ENCODE measurements at places on chromosomes 2 and 18.

DNA sequence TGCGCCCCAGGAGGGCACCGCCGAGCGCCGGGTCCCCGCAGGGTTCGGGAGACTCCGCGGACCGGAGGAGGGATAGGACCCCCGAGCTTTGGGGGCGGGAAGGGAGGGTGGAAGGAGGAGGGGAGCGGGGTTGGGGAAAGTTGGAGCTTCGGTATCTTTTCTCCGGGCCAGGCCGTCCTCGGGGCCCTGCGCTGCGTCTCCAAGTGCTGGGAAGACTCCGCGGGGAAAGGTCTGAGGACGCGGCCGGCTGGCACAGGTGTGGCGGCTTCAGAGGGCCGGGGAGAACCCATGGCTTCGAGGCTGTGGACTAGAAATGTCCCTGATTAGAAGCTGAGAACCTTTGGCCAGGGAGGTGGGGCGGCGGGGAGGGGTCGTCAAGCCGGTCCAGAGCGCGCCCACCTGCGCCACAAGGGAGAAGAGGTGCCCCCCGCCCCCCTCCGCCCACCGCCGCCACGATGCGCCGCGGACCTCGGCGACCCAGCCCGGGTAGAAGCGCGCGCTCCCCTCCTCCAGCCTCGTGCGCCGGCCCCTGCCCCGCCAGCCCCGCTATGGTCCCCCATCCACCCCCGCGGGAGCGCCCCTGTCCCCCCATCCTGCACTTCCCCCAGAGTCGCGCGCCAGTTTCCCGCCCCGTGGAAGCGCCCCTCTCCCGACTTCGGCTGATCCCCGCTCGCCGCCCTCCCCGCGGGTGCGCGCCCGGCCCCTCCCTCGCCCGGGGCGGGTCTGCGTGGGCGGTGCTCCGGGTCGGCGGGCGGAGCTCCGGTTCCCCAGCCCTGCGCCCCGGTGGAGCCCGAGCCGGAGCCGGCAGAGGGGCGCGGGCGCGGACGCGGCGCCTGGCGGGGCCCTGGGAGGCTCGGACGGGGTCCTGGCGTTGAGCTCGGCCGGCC lies at the start of gene SNTG2:
TSS of gene SNTG2 (plus strand) at position 770 of the 887 bp plus-strand sequence. CDS start 148 bp downstream, outside the sequence.
- peak; percentile 93 for DNase-seq

DNA sequence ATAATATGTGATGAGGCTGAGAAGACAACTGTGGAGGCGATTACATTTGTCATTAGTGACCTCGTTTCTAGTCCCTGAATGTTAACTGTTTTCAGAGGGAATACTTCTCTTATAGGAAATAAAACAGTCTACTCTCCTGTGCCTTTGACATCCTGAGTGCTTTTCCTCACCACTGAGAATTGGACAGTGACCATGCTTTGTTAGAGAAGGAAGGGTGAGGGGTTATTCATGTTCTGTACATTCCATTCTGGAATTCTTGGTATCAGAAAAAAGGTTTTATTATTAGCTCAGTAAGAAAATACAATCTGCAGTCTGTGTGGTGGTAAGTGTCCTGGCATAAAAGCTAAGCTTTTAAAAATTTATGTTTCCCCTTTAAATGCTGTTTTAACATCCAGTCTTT lies 58.8 kb downstream of the PARD3B start:
- DNase-seq = no peak

DNA sequence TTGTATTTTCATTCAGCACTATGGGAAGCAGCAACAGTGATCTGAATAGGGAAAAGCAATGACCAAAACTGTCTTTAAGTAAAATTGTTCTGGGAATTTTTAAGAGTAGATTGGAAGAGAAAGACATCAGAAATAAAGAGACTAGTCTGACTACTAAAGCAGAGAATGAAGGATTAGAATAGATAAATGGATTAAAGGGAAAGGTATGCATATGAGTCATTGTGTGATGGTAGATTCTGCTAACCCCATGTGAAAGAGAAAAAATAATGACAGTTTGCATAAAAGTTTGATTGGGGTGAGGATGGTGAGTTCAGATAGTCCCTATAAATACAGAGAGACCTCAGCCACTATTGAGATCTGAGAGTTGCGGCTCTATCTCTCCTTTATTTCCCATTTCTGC lies 139.6 kb upstream of the DCC start:
- DNase-seq = no peak

DNA sequence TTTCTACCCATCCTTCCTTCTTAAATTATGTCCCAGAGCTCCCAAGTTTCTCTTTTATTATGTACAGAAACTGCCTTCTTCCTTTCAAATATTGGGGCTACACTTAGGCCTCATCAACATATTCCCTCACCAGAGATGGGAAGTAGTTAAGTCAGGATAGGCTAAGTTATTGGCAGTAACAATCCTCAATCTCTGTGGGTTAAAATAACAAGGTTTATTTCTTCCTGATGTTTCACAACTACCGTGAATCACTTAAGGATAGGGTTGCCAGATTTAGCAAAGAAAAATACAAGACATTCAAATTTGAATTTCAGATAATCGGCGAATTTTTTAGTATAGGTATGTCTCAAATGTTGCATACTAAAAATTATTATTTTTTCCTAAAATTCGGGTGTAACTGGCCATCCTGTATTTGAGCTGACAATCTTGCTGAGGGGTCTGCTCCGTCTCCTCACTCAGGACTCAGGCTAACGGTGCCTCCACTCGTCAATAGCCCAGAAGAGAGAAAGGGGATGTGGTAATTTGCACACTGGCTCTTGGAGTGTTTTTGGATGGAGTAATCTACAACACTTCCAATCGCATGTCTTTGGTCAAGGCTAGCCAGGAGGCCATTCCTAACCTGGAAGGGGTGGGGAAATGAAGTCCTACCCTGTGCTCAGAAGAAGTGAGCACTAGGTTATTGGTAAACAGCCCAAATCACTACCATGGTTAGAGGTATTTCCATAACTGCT lies 91.7 kb downstream of the ACTR3 start:
- no peak for DNase-seq

DNA sequence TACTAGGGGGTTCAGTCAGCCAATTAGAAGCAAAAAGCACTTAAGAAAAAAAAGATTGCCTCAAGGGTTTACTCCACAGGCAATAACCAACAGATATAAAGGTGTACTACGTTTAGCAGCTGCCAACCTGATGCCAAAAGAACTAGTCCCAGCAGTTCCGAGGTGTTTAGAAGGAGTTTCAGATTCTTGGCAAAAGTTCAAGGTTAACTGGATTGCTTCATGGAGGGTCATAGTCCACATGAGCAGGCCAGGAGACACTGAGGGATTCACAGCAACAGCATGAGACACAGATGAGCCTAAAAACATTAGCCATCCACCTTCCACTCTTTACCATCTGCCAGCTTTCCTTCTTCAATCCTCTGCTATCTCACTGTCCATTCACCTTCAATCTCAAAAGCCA lies 4.9 kb upstream of the DNAH7 start:
- no peak for DNase-seq

DNA sequence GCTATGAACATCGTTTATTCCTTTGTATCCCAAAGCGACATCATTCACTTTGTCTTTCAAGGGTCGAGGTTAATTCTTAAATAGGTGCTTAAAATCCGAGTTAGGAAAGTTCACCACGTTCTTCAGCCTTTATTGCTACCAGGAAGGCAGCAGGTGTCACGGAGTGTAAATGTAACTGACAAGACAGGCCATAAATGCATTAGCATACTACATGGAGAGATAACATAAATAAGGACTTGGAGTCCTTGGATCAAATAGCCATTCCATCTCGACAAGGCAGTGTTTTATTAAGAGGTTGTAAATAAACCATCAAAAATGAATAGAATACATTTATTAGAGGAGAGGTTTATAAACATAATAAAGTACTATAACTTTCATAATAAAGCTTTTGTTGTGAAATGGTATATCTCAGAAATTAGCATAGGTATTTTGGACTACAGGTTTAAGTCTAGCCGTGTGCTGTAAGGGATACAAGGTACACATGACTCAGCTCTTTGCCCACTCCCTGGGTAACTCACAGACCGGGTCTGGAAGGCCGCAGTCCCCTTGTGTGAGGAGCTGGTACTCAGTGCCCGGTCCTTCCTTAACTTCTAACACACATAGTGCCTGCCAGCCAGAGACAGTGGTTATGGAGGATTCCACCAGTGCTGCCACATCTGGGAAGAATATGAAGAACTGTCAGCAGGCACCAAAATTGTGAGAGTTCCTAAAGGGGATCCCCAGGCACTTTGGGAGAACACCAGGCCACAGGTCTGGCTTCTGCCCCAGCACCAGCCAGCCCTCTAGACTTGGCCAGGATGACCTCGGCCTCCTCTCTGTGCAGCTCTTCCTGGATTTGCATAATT lies 29.4 kb downstream of the CAPN13 start:
- no peak for DNase-seq

DNA sequence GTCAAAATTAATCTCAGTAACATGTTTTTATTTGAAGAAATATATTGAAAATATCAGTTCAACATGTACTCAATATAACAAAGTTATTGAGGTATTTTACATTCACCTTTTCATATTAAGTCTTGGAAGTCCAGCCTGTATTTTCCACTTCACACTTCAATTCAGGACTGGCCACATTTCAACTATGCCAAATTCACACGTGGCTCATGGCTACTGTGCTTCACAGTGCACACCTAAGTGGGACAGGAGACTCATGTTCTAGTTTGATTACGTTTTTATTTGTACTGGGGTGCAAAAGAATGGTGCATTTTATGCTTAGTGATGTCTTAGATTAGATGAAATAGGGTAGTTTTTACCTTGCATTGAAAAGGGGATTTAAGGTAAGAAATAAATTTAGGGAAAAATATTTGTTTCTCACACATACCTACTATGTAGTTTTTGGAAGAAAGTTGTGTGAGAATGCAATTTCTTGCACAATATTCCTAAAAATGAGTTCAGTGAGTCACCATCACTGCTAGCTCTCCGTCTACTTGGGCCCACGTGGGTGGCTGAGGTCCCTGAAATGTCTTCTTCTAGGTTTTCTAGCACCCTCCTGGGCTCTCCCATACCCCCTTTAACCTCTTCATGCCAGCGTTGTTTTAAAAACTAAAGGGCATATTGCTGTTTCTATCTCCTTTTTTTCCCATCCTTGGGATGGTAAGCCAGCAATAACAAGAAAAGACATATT lies 87.0 kb downstream of the ST6GAL2 start:
- DNase-seq = no peak

GRCh38 chr2:23292024-23292423 lies 93.0 kb upstream of the KLHL29 start:
- DNase-seq = no peak

GRCh38 chr2:225366731-225367130 lies 32.8 kb upstream of the NYAP2 start:
- DNase-seq = no peak

DNA sequence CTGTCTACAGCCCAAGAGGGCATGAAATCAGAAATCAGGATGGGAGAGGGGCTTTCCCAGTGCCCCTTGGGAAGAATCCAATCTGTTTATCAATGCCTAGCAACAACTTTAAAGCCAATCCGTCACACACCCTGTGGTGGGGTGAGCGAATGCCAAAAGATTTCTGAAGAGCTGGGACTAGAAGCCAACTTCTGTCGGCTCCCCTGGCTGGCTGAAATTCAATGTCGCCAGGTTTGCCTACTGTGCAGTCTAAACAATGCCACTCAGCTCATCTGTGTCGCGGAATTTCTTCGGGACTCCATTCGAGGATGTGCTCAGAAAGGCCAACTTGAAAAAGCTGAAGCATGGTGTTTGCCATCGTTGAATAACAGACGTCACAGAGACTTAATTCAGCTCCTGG lies 31.5 kb upstream of the NCKAP5 start:
- DNase-seq = no peak

DNA sequence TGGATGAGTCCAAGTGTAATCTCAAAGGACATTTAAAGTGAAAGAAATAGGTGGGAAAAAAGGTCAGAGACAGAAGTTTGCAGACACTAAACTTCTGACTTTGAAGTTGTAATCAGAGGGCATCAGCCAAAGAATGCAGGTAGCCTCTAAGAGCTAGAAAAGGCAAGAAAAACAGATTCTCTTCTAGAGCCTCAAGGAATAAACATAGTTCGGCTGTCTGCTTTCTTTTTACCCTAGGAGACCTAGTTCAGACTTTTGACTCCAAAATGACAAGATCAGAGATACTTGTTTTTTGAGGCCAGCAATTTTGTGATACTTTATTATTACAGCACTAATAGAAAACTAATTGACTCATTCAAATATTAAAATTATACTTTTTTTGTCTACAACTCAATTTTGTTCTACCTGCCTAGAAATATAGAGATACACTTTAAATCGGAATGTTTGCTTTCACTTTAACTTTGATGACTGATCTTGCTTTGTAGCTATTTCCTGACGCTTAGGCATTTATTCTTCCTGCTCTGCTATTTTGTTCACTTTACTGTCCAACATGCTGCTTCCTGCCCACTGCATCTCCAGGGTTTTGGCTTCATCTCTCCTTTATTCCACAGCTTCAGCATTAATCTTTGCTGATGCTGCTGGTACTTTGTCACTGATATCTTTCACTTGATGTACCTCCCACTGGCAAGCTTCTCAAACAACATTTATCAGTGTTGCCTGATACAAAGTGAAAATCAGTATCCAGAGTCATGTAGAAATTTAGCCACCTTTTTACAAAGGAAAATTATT lies 272.5 kb downstream of the DSEL start:
- peak; percentile 23 for DNase-seq

GRCh38 chr2:140905083-140905781 lies 1225.6 kb downstream of the LRP1B start:
- no peak for DNase-seq

DNA sequence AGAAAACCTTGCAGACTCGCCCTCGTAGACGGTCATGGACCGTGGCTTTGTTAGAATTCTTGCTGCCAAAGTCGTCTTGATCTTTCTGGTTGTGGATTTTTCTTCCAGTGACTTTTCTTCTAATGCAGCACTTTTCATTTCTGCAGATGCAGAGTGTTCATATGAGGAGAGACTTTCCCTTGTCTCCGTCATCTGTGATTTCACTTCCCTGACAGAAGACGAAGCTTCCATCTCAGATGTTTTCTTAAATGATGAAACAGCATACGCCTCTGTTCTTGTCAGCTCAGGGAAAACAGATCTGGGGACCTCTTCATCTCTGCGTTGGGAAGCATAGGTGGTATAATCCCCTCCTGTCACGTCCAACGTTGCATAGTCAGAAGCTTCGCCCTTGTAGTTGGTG lies 50.9 kb downstream of the PLEKHA3 start:
- DNase-seq = no peak

DNA sequence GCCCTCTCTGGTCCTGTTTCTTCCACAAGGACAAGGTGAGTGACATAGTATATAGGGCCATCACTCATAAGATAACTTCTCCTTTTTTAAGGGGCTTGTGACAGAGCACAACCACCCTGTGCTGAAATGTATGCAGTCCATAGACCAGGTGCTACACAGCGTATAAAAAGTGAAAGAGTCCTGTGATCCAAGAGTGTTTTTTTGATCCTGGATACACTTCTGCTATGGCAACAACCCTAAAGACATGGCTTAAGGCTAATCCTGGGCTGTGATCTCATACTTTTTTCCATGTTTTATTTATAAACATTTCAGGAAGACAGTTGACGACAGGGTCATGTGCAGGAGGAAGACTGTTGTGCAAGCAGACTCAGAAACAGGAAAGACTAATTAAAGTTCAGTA lies 400.5 kb upstream of the TCF4 start:
- no peak for DNase-seq

- no peak for DNase-seq
Measured at GRCh38 chr2:177383935-177384334, 8.6 kb upstream of the AGPS start.

GRCh38 chr2:1972422-1972821 lies 228.1 kb upstream of the PXDN start:
- DNase-seq = no peak

GRCh38 chr2:128395196-128395595 lies 76.5 kb upstream of the HS6ST1 start:
- DNase-seq = no peak
